ENCODE measurements at places on chromosomes 2 and 18. TPM values are rescaled to one million over a fixed set of nuclear protein-coding genes. Genes with fewer than 3 reads are reported as not detected.

DNA sequence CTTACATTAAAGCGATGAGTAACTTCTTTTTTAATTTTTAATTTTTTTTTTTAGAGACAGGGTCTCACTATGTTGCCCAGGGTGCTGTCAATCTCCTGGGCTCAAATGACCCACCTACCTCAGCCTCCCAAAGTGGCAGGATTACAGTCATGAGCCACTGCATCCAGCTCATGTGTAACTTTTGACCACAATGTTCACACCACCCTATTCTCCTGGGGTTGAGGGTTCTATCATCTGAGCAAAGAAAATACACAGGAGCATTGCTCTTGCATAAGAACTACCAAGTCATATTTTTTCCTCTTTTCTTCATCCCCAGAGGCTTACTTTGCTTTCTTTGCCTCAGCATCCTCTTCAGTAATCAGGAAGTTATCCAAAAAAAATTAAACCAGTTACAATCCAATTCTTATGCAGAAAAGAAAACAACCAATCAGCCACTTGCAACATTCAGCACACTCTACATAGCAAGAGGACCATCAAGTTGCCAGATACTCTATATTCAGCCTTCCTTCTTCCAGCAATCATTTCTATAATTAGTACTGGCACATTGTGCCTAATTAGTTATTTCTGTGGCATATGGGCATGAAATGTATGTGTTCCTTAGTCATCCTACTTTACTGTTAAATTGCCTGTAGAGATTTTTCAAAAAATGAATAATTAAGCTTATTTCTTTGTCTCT, 345.6 kb downstream of the AKAIN1 start:
- no peaks in the 10 kb centered on the region for H3K27me3 ChIP-seq
- DNase-seq: no peak
- no peaks in the 10 kb centered on the region for H3K36me3 ChIP-seq
- no peak overlapping the region for H3K4me3 ChIP-seq
- no peaks in the 10 kb centered on the region for H3K4me1 ChIP-seq
- H3K27ac ChIP-seq: no peak overlapping the region

HAAO gene
- 0.17 TPM for total RNA-seq

DNA sequence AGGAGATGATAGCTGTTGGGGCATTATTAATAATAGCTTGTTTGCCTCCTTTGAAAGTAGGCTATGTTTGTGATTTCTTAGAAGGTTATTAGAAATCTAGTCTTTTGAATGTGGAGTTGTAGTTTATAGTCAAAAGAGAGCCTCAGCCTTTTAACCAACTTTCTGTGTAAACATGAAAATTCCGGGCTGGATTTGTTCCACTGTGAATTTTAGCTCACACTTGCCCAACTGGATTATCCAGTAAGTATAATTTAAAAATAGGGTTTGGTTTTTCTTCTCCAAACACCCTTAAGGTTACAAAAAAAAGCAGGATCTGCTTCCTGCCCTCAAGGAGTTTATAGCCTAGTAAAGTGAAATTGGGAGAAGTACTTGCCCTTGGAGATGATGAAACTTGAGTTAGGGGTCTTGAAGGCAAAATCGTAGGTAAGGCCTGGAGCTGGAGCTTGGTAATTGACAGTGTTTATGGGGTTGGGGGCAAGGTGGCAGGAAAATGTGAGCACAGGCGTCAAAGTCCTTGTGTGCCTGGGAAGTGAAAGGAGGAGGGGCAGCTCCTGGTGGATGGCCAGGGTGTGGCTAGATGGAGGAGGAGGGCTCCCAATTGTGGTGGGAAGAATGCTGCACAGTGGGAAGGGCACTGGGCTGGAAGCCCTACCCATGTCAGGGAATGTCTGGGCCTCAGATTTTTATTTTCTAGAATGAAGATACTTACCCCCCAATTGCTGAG, 21.3 kb downstream of the ITGA6 start:
- H3K4me3 ChIP-seq: no peak overlapping the region
- H3K4me1 ChIP-seq: peaks cover 50% of the 10 kb centered on the region
- H3K27me3 ChIP-seq: no peaks in the 10 kb centered on the region
- DNase-seq: no peak
- no peak overlapping the region for H3K27ac ChIP-seq

- no peaks in the 10 kb centered on the region for H3K36me3 ChIP-seq
- H3K27ac ChIP-seq: no peak overlapping the region
- H3K4me3 ChIP-seq: no peak overlapping the region
- no peaks in the 10 kb centered on the region for H3K27me3 ChIP-seq
These were observed 102.7 kb upstream of the PTPRM start for GRCh38 chr18:7464245-7464966.

DNA sequence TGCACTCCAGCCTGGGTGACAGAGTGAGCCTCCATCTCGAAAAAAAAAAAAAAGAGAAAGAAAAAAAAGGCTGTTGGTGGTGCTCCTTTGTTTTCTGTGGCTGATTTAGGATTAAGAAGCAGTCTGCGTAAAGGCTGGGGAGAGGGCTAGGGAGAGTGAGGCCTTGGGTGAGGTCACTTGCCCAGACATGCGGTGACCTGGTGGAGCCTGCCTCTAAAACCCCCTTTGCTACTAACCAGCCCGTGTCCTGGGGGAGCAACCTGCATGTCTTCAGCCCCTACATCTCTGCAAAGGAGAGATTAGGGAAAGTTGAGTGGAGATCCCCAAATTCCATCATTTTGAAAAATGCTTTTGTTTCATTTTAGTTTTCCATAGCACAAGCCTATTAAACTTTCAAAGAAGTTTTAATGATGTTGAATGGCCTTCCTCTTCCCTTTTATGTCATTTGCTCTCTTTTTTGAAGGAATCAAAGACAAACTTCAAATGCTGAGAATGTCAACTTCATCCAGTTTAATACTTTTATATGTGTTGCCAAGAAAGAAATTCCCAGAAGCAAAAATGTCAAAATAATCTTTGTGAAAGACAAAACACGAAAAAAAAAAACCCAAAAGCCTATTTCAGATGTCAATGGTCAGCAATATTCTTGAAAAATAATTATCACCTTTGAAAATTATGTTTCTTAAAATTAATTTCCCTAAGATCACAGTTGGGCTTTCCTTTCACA, 38.9 kb upstream of the RALBP1 start:
- H3K27ac ChIP-seq: no peak overlapping the region
- no peak for DNase-seq
- peaks cover 3% of the 10 kb centered on the region for H3K27me3 ChIP-seq
- H3K4me1 ChIP-seq: no peaks in the 10 kb centered on the region
- no peaks in the 10 kb centered on the region for H3K36me3 ChIP-seq

DNA sequence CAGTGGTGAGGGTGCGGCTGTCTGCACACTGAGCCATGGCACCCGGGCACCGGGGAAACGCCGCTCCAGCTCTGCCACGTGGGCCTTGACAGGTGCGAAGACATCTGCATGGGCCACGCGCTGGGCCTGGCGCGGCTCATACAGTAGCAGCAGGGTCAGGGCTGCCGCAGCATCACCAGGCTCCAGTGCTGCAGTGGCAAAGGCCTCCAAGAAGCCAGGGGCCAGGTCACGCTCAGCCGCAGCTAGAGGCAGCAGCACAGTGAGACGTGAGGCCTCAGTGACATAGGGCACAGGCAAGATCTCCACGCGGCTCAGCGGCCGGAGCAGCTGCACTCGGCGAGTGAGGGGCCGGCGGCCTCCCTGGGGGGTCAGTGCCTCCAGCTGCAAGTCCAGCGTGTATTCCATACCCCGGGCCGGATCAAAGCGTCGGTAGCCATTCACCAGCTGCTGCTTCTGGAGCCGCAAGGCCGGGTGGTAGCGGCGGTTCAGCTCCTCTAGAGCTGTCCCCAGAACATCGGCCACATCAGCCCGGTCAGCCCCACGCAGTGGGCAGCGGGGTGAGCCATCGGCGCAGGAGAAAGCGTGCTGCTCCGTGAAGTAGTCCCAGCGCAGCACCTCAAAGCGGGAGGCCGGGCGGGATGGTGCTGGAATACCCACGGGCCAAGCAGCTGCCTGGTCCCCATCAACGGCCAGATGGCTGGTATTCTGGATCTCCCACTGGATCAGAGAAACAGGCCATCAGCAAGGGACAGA, 3.5 kb downstream of the CHPF start:
- DNase-seq: no peak
- H3K36me3 ChIP-seq: peaks cover 19% of the 10 kb centered on the region
- no peak overlapping the region for H3K27ac ChIP-seq
- no peak overlapping the region for H3K4me3 ChIP-seq
- H3K4me1 ChIP-seq: peaks cover 22% of the 10 kb centered on the region

- DNase-seq: no peak
- no peak overlapping the region for H3K4me3 ChIP-seq
- H3K4me1 ChIP-seq: peaks cover 11% of the 10 kb centered on the region
These were observed 174.8 kb downstream of the UBR3 start for GRCh38 chr2:170002096-170002495.

DNA sequence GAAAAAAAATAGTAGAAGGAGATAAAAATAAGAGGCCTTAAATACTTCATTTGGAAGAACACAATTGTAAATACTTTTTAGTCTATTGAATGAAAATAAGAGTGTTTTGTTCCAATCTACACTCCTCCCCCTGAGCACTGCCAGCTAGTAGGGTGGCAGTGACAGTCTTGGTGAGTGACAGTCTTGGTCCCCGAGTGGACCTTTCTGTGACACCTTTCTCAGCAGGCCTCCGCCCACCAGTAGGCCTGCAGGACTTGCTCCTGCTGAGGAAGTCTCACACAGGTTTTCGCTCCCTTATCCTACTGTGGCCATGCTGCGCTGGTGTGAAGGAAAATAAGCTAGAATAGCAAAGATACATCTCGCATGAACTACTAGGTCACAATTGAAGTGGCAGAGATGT, 666.8 kb downstream of the NR4A2 start:
- DNase-seq: no peak
- no peak overlapping the region for H3K4me3 ChIP-seq
- no peaks in the 10 kb centered on the region for H3K4me1 ChIP-seq
- no peaks in the 10 kb centered on the region for H3K36me3 ChIP-seq

DNA sequence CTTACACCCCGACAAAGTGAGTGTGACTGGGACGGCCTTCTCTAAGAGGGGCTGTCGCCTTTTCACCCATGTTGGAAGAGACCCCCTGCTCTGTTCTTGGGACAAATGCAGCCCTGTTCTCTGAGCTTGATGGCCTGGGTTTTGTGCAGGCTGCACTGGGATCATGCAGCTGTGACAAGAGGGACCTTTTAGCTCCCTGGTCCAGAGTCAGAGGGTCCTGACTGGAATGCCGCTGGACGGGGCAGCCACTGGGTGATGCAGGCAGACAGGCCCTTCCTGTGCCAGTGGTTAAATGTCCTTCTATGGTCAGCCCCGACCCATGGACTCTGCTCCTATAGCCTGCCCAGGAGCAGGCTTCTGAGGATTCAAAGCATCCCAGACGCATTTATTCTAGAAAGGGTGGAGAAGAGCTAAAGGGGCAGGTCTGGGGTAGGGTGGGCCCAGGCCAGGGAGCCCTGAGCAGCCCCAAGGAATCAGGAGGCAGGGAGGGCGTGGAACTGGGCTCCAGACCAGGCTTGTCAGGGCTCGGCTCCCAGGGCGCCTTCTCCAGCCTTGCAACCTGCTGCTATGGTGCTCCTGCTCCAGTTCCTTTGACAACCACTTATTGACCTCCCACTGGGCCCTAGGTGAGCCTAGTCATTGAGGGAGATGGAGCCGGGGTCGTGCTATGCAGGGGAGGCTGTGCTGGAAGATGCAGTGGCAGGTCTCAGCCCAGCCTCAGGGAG, 277.9 kb upstream of the HS6ST1 start:
- H3K4me3 ChIP-seq: no peak overlapping the region
- H3K4me1 ChIP-seq: no peaks in the 10 kb centered on the region
- no peak overlapping the region for H3K27ac ChIP-seq
- no peaks in the 10 kb centered on the region for H3K27me3 ChIP-seq
- DNase-seq: no peak
- H3K36me3 ChIP-seq: no peaks in the 10 kb centered on the region

AKAIN1 gene
- not detected for total RNA-seq

Data from activated CD4-positive, alpha-beta memory T cell treated with anti-CD3 and anti-CD28 coated beads for 36 hours (primary cell).